Kidney capillary endothelial cell (primary cell): ENCODE measurements at places on chromosomes 1 and 21.

GRCh38 chr1:82593561-82593960 is 792.8 kb downstream of the ADGRL2 start:
- DNase-seq = no peak

DNA sequence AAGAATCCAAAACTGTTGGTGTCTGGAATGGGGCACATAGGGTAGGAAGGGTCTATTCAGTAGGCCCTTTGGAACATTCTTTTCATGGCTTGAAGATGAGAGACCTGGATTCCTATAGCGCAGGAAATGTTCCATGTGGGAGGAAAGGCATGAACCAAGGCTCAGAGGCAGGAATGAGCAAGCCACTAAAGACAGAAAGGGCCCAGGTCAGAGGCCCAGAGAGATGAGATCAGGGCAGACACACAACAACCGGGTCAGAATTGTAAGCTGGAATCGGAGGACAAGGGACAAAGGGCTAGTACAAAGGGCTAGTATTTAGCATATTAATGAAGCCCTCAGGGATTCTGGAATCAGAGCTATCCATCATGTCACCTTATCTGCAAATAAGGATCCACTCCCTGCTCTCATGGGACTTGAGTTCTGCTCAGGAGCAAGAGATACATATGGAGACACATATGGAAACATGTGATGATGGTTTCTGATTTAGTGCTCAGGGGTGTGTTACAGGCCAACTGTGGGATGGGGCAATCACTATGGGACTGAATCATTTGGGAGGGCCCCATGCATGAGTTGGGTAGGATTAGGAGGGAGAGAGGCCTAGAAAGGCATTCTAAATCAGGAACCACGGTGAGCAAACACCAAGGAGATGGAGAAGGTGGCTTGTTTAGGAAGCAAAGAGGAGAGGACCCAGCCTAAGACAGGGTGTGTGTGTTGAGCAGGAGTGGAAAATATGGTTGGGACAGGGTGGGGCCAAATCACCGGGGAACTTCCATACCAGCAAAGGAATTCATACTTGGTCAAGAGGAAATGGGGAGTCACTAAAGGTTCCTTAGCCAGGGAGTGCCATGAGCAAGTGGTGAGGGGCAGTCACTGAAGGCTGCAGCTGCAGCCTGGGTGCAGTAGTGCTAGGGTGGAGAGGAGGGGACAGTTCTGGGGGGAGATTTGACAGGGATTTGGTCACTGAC is 8.6 kb downstream of the NECTIN4 start:
- DNase-seq = no peak

- no peak for DNase-seq
These were observed 39.0 kb downstream of the COL6A1 start for GRCh38 chr21:46020581-46020980.

GRCh38 chr1:207858806-207859205 is 52.1 kb downstream of the CD34 start:
- no peak for DNase-seq

- no peak for DNase-seq
These were observed 52.2 kb downstream of the RERE start for GRCh38 chr1:8765198-8765597.

DNA sequence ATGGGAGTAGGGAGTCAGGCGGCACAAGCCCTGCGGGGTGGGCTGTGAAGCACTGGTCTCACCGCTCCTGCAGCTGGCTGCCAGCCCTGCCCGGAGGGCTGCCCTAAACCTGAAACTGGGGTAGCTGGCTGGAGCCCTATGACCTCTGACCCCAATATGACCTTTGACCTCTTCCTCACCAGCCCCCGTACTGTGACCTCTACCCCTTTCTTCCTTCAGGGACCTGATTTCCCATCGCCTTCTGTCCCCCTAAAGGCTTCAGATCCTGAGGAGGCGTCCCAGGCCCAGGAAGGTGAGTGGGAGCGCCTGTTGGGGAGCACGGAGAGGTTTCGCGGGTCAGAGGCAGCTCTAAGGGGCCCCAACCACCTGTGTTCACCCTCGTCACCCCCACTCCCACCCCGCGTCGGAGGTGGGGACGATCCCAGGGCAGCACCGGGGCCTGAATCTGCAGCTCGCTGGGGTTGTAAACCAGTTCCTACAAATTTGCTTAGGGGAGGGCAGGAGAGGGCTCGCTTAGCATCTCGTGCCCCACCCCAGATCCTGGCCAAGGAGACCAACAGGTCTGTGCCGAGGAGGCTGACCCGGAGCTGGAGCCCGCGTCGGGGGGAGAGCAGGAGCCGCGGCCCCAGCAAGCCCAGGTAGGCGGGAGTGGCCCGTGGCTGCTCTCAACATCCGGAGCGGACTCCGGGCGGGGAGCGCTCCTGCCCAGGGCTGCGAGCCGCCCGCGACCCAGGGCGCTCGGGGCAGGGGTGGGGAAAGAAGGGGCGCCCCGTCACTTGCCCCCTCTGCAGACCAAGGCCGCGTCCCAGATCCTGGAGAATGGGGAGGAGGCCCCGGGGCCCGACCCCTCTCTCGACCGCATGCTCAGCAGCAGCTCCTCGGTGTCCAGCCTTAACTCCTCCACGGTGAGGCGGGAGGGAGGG is 7.3 kb downstream of the SYTL1 start:
- DNase-seq = no peak

GRCh38 chr21:41156142-41156541 is 11.8 kb upstream of the BACE2 start:
- no peak for DNase-seq
